ENCODE measurements at places on chromosomes 11 and 22. TPM values are rescaled to one million over a fixed set of nuclear protein-coding genes. Genes with fewer than 3 reads are reported as not detected.
A peak's percentile ranks its signal among the peaks of the same experiment; 100 is the strongest.

DNA sequence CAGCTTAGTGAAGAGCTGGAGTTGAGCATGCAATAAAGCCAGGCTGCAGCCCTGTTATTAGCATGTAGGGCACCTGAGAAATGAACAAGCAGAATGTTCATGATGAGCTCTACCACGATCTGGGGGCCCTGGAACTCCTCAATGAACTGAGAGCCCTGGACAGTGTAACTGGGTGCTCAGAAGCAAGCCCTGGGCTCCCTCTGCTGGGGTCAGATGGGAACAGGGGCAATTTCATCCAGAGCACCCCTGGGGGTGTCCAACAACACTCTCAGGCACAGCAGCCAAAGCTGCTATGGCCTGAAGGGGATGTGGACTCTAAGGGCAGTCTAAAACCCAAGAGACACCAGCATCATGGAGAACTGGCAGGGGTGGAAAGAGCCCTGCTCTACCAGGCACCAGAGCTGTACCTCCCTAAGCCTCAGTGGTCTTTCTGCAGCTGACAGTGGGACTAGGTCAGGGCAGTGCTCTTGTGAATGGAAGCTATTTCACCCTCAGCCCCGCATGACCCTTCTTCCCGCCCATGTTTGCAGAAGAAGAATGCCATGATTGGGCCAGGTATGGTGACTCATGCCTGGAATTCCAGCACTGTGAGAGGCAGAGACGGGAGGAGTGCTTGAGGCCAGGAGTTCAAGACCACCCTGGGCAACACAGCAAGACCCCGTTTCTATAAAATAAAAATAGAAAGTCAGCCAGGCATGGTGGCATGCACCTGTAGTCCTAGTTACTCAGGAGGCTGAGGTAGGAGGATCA is 28.9 kb downstream of the THOC5 start:
- peak; percentile 29 for DNase-seq

- no peak for DNase-seq
These were observed 146.7 kb downstream of the AASDHPPT start for GRCh38 chr11:106224172-106224571.

DNA sequence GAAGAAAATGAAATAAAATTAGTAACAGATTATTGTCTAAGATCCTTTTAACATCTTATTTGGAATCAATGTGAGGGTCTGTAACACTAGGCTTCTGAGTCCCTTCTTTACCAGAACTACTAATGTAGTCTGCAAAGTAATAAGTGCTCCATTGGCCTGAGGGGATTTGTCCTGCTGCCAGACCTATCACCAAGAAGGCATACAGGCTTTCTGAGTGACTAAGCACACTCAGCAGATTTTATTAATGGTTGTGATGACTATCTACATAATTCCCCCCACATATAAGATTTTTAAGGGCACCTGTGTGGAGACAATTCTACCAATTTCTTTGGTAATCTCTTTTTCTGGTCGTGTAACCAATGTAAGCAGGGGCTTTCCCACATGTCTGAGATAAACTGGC is 365.0 kb upstream of the FAT3 start:
- DNase-seq, result peak; percentile 81

DNA sequence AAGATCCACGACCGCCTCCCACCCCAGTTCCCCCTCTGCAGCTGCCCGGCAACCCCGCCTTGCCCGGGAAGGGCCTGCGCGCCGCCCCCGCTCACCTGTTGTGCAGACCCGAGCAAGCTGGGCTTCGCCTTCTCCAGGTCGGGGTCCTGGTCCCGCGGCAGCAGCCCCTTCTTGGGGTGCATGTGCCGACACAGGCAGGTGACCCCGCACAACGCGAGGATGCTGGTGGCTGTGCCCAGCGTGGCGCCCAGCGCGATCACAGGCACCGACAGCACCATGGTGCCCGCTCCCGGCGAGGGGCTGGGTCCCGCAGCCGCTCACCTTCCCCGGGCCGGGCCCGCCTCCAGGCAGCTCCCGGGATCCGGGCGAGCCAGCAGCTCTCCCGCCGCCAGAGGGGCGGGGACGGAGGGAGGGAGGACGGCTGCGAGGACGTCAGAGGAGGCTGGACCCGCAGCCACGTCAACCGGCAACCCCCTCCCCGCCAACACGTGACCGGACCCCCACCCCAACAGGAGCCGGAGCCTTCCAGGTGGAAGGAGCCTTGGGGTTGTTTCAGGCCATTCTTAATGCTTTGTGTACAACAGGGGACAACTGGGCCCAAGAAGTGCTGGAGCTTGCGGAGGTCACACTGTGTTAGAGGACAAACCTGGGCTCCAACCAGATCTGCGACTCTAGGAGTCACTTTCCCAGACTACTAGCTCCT is at the start of gene SYT13:
SYT13 (minus strand) TSS at position 412 of the 703 bp plus-strand sequence; CDS start at position 278, 134 bp downstream.
- DNase-seq, result no peak

DNA sequence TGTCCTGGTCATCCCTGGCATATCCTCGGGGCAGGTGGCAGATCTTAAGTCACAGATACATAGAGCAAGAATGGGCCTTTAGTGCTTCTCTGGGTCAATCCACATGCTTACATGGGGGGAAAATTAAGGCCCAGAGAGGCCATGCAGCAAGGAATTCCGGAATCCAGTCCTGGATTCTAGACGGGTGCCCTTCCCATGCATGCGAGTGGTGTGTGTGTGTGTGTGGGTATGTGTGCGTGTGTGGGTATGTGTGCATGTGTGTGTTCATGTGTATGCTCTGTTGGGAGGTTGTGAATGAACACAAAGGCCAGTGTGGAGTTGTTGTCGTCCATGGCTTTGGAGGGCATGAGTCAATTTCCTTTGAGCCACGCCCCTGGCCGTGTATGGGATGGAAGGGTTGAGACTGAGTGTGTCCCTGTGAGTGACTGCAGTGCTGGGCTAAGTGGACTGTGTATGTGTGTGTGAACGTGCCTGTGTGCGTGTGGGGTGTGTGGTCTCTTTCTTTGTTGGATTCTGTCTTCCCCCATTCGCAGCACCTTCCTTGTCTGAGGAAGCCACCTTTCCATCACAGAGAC is 33.4 kb upstream of the EIF3D start:
- no peak for DNase-seq

SOX6 gene
- 12.1 TPM for total RNA-seq

KCNJ11 gene
- 0.35 TPM for total RNA-seq

MMP12 gene
- 0.80 TPM for total RNA-seq

APOL6 gene
- total RNA-seq, result 37.9 TPM

CCDC87 gene
- 0.35 TPM for total RNA-seq

THY1 gene
- 15.3 TPM for total RNA-seq

GGTLC3 gene
- not detected for total RNA-seq
